ENCODE measurements at places on chromosomes 3 and 15. TPM values are rescaled to one million over a fixed set of nuclear protein-coding genes. Genes with fewer than 3 reads are reported as not detected.

- peak; percentile 66 for DNase-seq
Measured at GRCh38 chr3:17740721-17741141, 1.7 kb downstream of the TBC1D5 start.

DNA sequence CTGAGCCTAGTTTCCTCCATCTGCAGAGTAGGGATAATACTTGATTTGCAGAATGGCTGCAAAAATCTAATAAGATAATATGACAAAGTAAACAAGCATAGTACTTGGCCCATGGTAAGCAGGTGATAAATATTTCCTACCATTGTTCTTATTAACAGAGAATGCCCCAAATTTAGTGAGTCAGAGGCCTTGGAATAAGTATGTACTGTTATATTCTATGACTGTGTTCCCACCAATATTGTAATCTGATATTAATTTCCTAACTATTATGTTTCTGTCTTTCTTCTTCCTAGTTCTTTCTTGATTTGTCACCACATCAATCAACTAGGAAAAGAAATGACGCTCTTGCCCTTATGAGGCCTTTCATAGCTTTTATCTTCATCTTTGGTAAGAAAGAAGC, 178.4 kb upstream of the SLC2A2 start:
- no peak for DNase-seq

DNA sequence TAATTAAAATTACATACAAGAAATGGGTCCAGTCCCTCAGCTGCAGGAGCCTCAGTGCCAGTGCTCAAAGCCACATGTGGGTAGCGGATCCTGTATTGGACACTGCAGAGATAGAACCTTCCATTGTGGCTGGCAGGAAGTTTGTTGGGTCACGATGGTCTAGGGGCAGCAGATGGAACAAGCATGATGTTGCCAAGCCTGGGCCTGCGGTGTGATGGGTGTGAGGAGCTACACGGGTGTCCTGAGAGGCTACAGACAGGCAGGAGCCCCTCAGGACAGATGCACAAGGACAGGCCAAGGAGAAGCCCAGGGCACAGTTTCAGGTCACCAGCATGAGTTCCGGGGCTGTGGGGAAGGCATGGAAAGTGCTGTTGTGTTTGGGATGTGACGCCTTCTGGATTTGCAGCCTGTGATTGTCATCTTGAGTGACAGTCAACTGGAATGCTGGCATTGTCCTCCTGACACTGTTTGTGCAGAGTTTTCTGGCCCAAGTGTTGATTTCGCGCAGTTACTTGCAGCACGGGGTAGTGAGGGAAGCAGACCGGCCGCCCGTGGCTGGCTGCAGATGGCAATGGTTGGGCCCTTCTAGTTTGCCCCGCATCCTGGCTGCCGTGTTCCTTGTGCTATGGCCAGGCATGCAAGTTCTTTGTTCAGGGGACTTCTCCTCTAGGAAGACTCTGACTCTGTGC, 177.1 kb downstream of the NSMCE3 start:
- no peak for DNase-seq

GRCh38 chr3:29241855-29242254, 39.0 kb upstream of the RBMS3 start:
- DNase-seq = no peak

DNA sequence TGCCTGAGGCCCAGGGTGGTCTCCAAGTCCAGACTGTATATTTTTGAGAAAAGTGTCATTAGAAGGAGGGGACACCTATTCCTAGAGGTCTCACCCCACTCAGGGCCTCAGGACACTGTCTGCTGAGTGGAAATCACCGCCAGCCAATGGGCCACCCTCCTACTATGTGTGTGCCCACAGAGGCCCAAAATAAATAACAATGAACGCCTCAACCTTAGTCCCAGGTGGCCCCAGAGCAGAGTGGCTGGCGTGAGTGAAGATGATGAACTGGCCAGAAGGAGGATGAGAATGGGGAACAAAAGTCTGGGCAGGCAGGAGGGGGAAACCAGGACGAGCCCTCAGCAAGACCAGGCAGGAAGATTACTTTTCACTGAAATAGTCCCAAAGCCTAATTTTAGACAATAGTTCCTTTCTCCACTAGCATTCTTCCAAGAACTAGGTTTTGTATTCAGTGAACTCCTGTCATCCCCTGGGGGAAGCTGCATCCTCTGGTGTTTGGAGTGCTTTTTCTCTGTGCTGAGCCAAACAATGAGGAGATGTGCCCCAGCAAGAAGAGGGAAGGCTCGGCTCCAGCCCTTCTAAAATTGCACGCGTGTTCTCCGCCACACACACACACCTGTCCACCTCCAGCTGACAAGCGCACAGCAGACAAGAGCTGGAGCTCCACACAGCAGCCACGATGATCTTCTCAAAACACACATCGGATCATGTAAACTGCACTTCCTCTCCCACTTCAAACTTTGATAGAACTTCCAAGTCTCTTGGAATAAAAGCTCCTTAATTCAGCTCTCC, 72.2 kb downstream of the ADCY5 start:
- no peak for DNase-seq

- DNase-seq = no peak
Measured at GRCh38 chr15:58583171-58583908, 151.5 kb downstream of the LIPC start.

- DNase-seq = no peak
Measured at GRCh38 chr3:8311321-8311720, 190.3 kb upstream of the LMCD1 start.

DNA sequence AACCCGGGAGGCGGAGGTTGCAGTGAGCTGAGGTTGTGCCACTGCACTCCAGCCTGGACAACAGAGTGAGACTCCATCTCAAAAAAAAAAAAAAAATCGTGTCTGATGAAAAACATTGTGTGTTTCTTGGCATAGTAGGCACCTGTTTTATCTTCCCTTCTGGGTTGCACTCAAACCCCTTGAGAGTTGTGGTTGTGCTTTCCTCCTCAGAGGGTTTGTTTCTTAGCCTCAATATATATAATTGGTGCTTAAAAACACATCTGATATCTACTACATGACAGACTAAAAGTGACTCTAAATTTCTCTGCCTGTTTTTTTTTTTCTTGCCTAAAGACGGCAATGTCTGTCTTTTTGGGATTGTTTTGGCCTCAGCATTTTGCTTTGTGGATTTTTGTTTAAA, 7.6 kb downstream of the NR1D2 start:
- no peak for DNase-seq

DNA sequence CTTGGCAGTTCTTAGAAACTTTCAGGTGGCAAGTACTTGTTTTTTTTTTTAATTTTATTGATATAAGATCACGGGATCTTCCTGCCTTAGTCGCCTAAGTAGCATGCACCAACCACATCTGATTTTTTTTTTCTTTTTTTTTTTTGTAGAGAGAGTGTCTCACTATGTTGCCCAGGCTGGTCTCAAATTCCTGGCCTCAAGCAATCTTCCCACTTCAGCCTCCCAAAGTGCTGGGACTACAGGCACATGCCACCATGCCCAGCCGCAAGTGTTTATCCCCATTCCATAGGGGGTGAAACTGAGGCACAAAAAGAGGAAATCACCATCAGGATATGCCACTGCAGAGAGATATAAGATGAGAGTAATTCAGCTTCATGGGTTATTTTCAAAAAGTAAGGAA, 102.9 kb downstream of the IGF2BP2 start:
- DNase-seq = no peak

- DNase-seq = no peak
Measured at GRCh38 chr3:38003371-38003816, 12.8 kb downstream of the VILL start.

GRCh38 chr15:40796512-40796911, 10.4 kb upstream of the ZFYVE19 start:
- DNase-seq = no peak

DNA sequence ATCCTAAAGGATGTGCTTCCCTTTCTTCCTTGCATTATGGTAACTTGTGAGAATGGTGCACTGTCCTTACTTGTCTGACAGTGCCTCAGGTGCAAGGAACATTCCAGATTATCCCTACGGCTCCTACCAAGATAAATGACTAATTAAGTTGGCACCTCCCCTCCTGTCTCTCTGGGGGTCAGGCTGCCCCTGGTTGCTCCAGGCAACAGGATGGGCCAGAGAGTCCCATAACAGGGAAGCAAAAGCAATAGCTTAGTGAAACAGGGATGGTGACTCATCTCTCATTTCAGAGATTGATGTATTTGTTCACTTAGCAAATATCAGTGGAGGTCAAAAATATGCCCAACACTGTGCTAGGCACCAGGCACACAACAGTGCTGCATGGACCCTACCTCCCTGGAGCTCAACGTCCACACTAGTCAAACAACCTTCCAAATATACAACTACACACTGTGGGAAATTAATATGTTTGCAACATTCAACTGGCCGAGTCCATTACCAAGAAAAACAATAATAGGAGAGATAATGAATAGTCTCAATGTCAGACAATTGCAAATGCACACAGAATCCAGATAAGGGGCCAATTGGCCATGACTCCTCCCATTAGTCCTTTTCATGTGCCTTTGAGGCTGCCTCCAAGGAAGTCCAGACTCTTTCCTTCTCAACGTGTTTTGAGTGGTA, 249.0 kb downstream of the TLE3 start:
- no peak for DNase-seq

GRCh38 chr3:85838921-85839320, 880.1 kb downstream of the CADM2 start:
- DNase-seq = no peak

GRCh38 chr3:43723121-43723734, 32.5 kb downstream of the ABHD5 start:
- DNase-seq = peak; percentile 78

GRCh38 chr15:68812597-68813431, 7.9 kb downstream of the ANP32A start:
- peak; percentile 53 for DNase-seq

DNA sequence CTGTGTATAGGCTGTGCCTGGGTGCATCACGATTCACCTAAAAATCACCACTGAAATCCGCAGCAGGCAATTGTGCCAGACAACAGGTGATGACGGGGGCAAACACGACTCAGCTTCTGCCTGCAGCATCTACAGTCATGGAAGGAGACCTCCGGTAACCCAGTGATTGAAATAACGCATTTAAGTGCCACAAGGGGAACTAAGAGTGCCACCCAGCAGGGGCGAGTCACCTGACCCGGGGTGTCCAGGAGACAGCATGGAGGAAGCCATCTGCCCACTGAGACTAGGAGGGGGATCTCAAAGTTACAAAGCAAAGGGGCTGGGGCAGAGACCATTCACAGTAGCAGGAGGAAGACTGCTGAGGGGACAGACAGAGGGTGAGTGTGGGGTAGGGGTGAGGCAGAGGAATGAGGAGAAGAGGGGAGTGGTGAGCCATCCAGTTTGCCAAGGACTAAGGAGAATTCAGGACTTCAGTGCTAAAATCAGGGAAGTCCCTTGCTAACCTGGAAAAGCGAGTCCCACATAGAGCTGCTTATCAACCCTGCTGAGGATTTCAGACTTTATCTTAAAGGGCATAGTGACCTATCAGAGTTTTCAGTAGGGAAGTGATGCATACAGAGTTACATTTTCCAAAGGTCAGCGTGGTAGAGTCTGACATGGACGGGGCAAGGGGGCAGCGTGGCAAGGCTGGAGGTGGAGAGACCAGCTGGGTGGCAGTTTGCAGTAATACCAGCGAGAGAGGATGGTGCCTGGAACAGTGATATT, 256.7 kb upstream of the HES1 start:
- DNase-seq = no peak

GRCh38 chr3:123605789-123606234, 21.0 kb upstream of the HACD2 start:
- peak; percentile 26 for DNase-seq

DNA sequence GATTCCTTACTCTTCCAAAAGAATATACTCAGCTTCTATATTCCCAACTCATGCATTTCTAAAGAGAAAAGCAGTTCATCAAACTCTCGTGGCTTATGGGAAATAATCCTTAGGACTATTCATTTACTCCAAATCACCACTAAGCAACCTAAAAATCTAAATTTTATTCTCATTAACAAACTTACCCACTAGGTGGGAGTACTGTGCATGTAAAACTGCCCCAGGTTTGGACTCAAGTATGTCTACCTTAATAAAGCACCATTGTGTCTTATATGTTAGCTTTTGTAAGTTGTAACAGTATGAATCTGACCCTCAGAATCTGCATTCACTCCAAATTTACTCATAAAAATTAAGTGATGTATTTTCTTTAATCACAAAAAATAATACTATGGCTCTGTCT, 25.3 kb downstream of the RAD18 start:
- DNase-seq = peak; percentile 36

GRCh38 chr3:173735841-173736240, 338.3 kb downstream of the NLGN1 start:
- DNase-seq = no peak

Gene DUOXA2
- not detected for total RNA-seq

Gene GCSAM
- total RNA-seq = not detected

Gene CCRL2
- 0.17 TPM for total RNA-seq

Gene FEZF2
- total RNA-seq = not detected

Gene SLC15A2
- 0.19 TPM for total RNA-seq

Gene SLC9C1
- not detected for total RNA-seq

Gene CDCP1
- total RNA-seq = 4.2 TPM
